ENCODE measurements at places on chromosomes 3 and 15. TPM values are rescaled to one million over a fixed set of nuclear protein-coding genes. Genes with fewer than 3 reads are reported as not detected.

Gene TIMP4
- total RNA-seq, result 2.9 TPM

Gene UACA
- total RNA-seq, result 200 TPM

Gene P2RY13
- not detected for total RNA-seq

Gene SERINC4
- total RNA-seq, result not detected

Gene LYZL4
- not detected for total RNA-seq

Gene KCNAB1
- 0.72 TPM for total RNA-seq
